GM13976 (cell line): ENCODE measurements at places on chromosomes 5 and 9.

DNA sequence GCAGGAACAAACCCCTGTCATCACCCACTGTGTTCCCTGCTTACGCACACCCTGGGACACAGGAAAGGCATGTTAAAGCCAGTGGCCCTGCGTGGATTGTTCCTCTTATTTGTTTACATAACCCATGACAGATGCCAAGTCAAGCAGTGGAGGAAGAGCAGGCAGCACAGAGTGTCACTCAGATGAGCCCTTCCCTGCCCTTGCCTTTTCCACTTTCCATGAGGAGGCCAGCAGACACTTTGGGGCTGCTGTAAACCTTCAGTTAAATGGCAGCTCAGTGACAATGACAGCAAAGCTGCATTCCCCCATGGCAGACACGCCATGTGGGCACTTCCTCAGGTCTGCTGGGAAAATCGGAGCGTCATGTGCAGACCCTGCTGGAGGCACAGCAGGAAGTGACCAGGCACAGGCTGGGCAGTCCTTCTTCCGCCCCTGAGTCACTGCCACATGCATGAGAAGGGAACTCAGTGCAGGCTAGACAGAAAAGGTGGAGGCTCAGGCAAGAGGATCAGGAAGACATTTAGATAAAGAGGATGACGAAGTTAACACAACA is 216.8 kb upstream of the PIK3R1 start:
- DNase-seq: no peak

GRCh38 chr5:159543326-159543725 is 213.0 kb upstream of the IL12B start:
- DNase-seq: no peak

- no peak for DNase-seq
Observed at GRCh38 chr9:121767171-121767769, 115.8 kb downstream of the DAB2IP start.

DNA sequence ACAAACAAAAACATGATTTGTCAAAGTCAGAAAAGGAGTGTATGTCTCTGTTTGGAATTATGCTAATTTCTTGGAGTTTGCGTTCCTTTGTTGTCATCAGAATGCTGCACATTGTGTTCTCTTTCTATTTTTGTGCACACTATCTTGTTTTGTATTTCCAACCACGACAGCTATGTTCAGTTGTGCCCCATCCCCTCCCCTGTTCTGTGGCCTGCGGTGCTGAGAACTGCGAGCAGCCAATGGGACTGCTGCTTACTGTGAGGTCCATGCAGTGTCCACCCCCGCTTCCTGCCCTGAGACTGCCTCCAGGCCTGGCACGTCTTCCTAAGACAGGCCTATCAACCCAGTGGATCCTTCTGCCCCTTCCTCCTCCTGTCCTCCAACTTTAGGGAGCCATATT is 76.8 kb downstream of the PALM2AKAP2 start:
- DNase-seq: no peak

- no peak for DNase-seq
Observed at GRCh38 chr9:106766616-106767015, 96.3 kb upstream of the ZNF462 start.

- DNase-seq: peak; percentile 12
Observed at GRCh38 chr5:11719888-11720481, 184.3 kb downstream of the CTNND2 start.

GRCh38 chr9:128282500-128282899 is 6.4 kb downstream of the SWI5 start:
- DNase-seq: no peak

DNA sequence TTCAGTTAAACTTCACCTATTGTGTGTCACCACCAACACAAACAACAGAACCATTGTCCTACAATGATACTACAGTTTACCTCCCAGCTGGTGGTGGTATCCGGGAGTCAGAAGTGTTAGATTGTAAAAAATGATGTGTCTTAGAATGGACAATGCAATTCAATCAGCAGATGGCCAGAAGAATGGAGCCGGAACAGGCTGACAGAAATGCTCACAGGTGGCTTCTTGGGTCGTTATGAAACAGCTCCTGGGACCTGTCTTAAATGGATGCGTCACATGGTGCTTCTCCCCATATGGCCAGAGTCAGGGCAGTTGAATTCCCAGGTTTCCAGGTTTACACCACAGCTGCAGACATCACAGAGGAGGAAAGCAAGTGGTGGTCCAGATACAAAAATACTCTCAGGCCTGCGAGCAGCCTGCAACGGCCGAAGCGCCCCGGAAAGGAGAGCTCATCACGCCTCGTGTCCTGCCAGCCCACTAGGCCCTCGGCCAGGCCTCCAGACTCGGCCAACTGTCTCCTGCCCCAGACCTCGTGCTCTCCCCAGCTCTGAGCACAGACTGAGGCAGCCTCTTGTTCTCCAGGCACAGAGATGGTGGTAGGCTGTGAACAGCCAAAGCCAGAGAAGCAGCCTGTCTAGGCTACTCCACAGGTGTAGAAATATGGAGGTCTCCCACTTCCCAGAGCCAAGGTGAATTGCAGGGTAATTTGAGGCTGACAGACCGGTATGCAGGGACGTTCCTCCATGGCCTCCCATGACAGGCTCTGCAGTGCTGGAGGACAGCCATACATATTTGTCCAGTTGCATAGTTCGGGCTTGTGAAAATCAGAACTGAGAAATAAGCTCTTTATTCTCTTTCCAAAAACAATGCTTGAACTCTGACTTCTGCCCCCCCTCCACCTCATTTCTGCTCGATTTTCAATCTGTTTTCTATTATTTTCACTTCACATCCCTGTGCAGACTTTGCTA is 98.5 kb upstream of the SPATA31C2 start:
- no peak for DNase-seq

DNA sequence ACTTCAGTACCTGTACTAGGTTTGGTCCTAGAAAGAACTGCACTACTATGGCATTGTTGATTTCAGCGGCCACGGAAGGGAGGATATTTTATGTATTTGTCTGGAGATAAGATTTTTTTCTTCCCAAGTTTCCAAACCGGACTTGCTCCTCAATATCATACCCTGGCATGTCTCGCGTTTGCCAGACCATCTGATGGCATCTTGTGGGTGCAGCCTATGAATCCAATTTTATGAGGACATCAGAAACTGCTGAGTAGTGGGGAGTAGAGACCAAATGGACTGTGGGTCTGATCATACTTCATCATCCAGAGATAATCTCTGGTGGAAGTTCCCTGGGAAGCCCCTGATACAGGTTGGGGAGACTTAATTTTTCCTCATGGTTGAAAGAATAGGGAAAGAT is 716.1 kb upstream of the WWC1 start:
- no peak for DNase-seq

DNA sequence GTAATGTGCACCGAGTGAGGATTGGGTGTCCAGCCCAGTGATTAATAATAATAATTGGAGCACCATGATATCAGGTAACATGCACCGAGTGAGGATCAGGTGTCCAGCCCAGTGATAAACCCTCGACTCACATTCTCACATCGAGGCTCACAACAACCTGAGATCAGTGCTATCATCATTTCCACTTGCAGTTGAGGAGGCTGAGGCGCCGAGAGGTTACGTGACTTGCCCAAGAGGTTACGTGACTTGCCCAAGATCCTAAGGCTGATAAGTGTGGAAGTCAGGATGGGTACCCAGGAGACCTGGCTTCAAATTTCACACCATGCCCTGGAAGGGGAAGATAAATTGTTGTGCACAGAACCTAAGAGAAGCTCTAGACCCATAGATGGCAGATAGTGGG is 189.4 kb downstream of the MED10 start:
- DNase-seq: no peak

- DNase-seq: no peak
Observed at GRCh38 chr5:137055271-137055872, 443.8 kb downstream of the SPOCK1 start.

GRCh38 chr9:85347541-85347940 is 394.2 kb downstream of the AGTPBP1 start:
- DNase-seq: no peak

- DNase-seq: no peak
Observed at GRCh38 chr5:85512896-85513295, 1104.8 kb upstream of the COX7C start.

DNA sequence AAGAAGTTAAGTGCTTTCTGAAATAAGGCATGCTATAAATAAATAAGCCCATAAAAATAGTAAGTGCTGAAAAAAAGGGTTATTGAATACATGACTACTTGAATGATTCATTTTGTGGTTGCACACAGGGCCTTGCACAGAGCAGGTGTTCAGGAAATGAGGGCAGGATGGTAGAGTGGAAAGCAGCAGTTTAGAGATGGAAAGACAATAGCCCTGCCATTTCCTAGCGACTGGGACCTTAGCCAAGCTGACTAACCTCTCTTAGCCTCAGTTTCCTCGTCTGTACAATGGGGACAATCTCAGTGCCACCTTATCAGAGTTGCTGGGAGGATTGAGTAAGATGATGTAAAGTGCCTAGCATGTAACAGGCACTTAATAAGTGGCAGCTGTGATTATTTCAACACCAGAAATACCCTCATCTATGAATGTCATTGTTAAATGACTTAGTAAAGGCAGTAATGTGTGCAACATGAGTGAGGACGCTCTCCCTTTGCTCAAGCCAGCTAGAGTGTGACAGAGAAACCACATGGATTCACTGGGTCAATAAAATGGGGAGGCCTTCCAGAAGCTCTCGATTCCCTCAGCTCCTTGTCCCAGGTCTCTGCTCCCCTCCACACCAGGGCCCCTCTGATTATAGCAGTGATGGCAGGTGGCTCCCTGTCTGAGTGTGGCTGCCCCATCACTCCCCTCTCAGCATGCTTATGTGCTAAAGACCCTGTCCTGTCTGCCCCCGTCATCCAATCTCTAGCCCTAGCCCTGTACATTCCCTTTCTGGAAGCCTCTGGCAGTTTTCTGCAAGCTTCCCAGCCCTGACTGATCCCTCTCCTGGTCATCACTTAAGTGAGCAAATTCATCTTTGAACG is 16.0 kb upstream of the PHF19 start:
- DNase-seq: peak; percentile 74

GRCh38 chr5:38621840-38622437 is 65.5 kb upstream of the LIFR start:
- DNase-seq: no peak

DNA sequence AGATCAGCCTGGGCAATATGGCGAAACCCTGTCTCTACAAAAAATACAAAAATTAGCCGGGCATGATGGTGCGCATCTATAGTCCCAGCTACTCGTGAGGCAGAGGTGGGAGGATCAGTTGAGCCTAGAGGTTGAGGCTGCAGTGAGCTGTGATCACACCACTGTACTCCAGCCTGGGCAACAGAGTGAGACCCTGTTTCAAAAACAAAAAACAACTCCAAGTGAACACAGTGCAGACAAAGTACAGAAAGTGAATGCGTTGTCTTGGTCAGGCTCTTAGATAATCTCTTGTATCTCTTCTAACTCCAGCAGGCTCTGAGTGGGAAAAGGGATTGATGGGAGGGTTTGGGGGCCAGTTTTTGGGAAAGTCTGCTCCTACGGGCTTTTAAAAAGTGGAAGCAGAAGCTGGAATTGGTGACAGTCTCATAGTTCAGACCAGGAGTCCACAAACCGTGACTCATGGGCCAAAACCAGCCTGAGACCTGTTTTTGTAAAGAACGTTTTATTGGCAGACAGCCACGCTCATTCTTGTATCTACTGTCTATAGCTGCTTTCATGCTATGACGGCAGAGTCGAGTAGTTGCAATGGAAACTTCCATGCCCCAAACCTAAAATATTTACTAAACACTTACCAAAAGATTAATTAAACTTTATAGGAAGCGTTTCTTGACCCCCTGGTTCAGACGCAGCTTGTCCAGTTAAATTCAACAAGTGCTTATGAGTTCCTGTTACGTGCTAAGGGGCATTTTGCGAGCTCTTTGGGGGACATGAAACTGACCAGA is 32.9 kb downstream of the NDST1 start:
- DNase-seq: no peak

- DNase-seq: no peak
Observed at GRCh38 chr5:116953251-116953930, 378.8 kb upstream of the SEMA6A start.

- no peak for DNase-seq
Observed at GRCh38 chr9:32463500-32464293, 62.3 kb downstream of the RIGI start.

DNA sequence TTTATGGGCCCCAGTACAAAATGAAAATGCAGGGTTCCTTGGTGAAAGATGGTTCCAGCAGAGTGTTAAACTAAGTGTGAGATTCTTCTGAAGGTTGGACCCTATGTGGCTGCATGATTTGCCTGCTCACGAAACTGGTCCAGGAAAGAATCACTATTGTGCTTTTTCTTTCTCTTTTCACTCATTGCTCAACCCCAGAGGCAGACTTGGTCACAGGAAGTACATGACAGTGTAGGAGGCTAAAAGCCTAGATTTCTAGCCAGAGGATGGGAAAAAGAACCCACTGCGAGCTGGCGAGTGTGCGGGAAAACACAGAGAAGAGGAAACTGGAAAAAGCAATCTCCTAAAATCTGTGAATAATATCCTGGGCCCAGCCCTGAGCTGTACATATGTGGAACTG is 18.6 kb downstream of the SLC36A2 start:
- DNase-seq: no peak

GRCh38 chr9:119781886-119782285 is 412.7 kb upstream of the BRINP1 start:
- no peak for DNase-seq

GRCh38 chr5:173231996-173232498 is 3.0 kb downstream of the NKX2-5 start:
- DNase-seq: no peak

GRCh38 chr5:155605920-155606319 is 592.4 kb downstream of the KIF4B start:
- DNase-seq: no peak

- no peak for DNase-seq
Observed at GRCh38 chr9:96609732-96610131, 9.9 kb downstream of the CDC14B start.

GRCh38 chr5:82436291-82436690 is 158.1 kb upstream of the RPS23 start:
- no peak for DNase-seq

DNA sequence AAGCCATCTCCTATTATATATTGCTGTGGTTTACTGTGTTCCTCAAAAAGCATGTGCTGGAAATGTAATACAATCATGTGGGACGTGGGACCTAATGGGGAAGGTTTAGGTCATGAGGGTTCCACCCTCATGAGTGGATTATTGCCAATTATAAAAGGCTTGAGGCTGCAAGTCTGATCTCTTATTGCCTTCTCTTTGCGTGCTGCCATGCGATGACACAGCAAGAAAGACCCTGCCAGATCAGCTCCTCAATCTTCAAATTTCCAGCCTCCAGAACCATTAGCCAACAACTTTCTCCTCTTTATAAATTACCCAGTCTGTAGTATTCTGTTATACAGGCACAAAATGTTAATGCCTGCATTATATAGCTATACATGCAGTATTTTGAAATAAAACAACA is 45.4 kb downstream of the MARCHF11 start:
- DNase-seq: no peak

- DNase-seq: peak; percentile 73
Observed at GRCh38 chr9:131395157-131396098, 1.5 kb downstream of the PRRC2B start.

GRCh38 chr5:135140446-135141204 is 106.6 kb upstream of the PITX1 start:
- no peak for DNase-seq
